ENCODE measurements at places on chromosomes 12 and 14.
A peak's percentile ranks its signal among the peaks of the same experiment; 100 is the strongest.

DNA sequence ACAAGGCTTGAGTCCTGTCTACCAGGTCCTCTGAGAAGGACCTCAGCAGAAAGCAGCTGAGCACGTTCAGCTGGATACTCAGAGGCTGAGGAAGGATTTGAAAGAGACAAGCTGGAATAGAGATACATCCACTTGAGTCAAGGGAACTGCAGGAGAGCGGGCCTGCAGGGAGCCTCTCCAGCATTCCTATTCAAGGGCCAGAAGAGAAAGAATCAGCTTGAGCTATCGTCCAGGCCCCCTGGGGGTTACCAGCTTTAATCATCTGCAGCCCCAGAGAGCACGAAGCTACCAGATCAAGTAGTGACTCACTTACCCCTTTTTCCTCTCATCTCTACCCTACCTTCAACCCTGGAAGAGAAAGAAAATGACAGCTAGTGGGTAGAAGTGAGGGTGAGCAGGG lies 80.9 kb downstream of the NDUFA12 start:
- DNase-seq = no peak

GRCh38 chr12:15168026-15168678 lies 53.1 kb downstream of the RERG start:
- DNase-seq = no peak

DNA sequence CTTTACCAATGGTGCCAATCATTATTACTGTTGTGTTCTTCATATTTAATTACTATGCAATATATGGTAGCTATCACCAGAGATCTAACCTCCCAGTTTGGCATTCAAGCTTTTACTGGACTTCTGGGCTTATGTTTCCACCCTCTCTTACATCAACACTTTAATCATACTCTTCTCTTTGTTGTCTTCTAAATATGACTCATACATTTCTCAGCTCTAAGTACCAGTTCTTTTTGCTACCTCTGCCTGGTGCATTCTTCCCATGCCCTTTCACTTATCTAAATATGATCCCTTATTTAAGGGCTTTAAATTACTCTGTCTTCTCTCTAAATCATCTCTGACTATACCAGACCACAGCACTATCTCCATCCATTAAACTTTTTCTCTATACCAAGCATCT lies 246.1 kb upstream of the CCDC196 start:
- DNase-seq = no peak

DNA sequence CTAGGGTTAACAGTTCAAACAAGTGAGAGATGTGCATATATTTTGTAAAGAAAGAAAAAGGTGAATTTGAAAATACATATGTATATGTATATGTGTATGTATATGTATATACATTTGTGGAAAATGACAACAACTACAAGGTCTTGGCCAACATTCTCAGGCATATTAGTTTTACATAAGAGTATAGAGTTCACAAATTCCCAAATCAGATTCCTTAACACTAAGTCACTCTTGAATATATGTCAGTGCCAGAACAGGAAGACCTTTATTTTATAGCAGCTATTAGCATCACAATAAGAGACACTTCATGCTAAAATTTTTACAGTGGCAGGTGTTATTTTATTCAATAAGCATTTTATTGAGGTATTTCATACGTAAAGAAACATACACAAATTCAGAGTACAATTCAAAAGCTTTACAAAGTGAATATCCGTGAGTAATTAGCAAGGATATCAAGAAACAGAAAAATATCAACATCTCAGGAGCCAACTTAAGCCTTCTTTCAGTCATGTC lies 179.7 kb downstream of the SLC6A15 start:
- no peak for DNase-seq

DNA sequence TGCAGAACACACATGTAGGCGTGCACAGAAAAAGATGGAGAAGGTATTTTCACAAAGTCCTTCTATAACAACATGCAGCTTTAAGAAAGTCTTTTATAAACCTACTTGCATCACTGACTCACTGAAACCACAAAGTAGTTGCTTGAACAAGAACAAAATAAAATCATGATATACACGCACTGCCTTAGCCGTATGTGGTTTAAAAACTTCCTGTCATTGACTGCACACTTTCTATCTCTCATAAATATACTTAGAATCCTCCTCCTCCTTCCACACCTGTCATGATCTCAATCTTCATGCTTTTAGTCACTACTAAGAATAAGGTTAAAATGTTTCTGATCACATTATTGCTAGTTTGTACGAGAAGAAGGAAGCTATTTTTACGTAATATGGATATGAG lies 31.8 kb upstream of the RAD51AP1 start:
- no peak for DNase-seq

GRCh38 chr14:76576047-76576741 lies 185.1 kb upstream of the VASH1 start:
- DNase-seq = no peak

GRCh38 chr14:93741556-93742230 lies 46.6 kb downstream of the PRIMA1 start:
- DNase-seq = no peak

DNA sequence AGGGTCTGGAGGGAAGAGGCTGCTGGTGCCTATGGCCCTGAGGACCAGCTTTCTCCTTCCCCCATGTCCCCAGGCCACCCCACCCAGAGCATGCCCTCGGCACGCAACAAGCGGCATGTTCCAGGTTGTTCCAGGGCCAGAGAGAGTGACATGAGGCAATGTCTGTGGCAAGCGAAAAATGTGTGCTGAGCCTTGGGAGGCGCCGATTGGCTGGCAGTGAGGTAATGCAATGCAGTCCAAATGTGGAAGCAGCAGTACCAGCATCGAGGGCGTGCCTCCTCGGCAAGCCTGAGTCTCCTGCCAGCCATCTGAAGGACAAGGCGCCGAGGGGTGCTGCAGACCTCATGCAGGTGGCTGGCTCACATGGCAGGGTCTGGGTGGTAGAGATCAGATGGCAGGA lies 423.8 kb downstream of the NRXN3 start:
- DNase-seq = no peak

DNA sequence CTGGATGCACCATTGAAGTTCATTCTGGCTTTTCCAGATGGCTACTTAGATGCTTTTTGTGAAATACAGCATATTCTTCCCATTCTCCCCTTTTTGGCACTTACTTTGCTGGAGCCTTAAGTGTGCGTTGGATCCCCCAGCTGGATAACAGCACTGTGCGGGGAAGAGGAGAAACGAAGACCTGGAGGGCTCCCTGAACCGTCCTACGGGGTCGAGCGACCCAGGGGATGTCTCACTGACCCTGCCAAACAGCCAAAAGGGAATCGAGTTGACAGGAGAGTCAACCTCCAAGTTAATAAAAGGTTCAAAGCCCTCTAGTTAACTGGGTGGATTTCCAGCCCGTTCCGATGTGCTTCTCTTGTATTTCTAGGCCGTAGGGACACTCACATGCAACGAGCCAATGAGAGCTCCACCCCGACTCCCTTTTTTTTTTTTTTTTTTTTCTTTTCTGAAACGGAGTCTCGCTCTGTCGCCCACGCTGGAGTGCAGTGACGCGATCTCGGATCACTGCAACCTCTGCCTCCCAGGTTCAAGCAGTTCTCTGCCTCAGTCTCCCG lies 1.0 kb upstream of the CAMKK2 start:
- no peak for DNase-seq

DNA sequence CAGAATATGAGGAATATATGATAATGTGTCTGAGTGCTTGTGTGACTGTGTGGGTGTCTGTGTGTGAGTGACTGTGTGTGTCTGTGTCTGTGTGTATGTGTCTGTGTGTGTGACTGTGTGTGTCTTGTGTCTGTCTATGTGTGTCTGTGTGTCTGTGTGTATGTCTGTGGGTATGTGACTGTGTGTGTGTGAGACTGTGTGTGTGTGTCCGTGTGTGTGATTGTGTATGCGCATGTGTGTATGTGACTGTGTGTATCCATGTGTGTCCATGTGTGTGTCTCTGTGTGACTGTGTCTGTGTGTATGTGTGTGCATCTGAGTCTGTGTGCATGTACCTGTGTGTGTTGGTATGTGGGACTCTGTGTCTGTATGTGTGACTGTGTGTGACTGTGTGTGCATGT lies 1361.2 kb upstream of the TMEM132C start:
- DNase-seq = no peak

DNA sequence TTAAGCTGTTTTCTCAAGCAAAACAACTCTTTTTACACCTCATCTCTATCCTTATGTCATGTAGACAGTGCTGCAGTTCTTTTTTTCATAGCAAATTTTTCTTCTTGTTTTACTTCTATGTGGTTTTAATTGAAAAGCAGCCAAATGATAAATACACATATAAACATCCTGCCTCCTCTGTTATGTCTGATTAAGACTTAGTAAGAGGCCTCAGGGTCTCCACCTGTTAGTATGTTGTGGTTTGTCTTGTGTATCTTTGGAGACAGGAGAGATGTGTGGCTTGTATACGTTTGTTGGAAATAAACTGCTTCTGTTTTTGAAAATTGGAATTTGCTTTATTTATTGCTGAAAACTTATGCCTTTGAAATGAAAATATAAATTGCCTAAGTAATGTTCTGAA lies 32.0 kb downstream of the PEX5 start:
- DNase-seq = no peak

DNA sequence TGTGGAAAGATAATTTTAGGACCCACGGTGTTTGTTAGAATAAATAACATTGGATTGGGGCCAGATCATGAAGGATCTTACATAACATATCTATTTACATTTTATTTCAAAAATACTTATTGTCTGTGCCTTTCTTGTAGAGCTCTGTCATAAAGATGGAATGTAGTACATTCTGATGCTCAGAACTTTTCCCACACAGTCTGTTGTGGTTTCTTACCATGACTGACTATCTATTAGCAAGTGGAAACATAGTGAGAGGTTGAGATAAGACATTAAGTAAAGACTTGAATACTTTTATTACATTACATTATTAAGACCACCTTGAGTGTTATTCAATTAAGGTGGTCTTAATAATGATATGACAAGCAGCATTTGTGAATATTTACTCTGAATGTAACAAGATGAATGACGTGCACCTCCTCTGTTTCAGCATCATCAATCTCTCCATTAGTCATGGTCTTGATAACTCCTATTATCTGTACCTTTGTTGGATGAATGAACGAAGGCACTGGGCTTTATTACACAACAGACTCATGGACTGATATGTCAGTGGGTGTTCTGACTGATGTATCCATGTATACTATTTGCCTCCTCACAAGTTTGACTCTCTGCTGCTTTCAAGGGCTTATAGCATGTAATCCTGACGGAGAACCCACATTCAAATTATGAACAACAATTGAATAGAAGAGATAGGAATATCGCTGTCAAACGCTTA lies 883.0 kb upstream of the FLRT2 start:
- no peak for DNase-seq

DNA sequence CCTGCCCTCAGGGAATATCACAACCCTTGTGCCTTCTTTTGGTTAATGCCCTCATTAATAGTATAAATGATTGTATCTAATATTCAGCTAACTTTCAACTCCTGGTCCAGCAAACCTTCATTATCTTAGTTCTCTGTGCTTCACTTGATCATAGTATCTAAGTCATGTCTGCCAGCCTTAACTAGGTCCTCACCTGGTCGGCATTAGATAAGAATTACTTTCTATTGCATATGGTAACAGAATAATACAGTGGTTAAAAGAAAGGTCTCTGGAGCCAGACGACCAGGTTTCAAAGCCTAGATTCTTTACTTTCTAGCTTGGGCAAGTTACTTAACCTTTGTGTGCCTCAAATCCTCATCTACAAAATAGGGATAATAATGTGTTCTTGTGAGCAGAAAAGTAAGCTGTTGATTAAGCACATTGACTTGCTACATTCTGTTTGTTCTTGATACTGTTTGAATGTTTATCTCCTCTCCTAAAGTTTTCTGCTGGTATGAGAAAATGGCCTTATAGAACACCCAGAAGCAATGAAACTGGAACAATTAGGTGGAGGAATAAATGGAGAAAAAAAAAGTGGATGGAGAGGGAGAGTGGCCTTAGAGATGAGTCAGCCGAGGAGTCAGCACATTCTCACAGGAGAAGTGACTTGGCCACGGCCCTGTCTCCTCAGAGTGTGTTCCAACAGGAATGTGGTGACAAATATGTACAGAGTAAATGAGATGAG lies 176.1 kb downstream of the SLC25A21 start:
- no peak for DNase-seq

GRCh38 chr14:71716041-71716772 lies 216.0 kb upstream of the RGS6 start:
- DNase-seq = no peak

DNA sequence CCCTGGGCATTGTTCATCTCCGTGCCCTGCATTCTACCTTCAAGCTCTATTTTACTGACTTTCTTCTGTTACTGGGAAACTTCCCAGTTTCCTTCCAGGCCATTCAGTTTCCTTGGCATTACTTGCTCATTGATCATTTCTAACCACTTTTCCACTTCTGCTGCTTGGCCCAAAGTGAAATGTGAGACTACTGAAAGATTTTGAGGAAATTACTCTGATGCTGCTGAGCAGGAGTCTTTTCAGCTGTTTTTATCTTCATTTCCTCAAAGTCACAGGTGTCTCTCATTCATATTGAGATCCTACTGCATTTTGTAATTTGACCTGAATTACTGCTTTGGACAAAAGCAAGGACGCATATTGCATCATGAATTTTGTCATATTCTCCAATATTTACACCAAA lies 26.4 kb upstream of the DBX2 start:
- DNase-seq = no peak

DNA sequence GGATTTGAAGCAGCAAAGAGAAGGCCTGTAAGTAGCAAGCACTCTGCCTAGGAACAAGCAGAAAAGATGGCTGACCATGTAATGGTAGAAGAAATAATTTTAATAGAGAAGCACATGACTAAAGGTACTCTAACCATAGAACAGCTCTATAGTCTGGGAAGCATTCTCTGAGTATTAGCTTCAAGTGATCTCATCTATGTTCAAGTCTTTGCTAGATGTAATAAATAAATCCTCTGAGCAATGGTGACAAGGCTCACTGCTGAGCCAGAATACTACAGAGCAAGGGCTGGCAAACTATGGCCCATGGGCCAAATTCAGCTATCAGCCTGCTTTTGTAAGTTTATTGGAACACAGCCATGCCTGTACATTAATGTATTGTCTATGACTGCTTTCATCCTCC lies 84.8 kb downstream of the PEBP1 start:
- DNase-seq = no peak

GRCh38 chr12:80101126-80101525 lies 1.8 kb downstream of the OTOGL start:
- no peak for DNase-seq

- no peak for DNase-seq
Measured at GRCh38 chr12:116687888-116688287, 50.0 kb downstream of the SPRING1 start.

DNA sequence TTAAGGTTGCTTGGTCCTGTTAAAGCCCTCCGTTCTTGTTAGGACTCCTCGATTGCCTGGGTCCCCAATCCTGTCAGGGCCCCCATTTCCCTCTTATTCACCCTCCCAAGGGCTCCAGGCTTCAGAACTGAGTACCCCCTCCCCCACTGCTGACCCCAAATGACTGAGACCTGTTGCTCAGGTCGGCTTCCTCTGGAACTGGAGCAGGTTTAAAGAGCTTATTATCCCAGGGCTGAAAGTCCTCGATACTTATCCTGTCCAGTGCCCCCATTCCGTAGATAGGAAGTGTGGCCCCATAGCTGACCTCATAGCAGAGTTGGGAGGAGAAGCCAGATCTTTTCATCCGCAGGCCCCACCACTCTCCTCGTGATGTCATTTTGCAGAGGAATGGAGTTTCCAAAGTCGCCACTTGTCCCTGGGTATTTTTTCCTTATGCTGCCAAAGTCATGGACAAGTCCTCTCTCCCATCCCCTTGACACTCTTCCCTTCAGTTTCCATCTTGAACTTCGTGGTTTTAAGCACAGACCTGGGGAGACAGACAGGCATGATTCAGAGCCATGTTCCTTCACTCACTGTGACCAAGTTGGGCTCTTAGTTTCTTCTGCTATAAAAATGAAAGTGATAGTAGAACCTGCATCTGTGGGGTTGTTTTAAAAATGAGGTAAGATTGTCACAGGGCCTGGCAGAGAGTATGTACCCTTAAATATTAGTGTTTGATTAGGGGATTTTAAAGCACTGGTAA lies 1.2 kb downstream of the USP30 start:
- peak; percentile 81 for DNase-seq

Measured in CD4-positive, alpha-beta T cell (primary cell).